ENCODE measurements at places on chromosomes 1 and 21. TPM values are rescaled to one million over a fixed set of nuclear protein-coding genes. Genes with fewer than 3 reads are reported as not detected.

Gene LCE1D
- not detected for total RNA-seq

Gene KRTAP19-3
- total RNA-seq = not detected

DNA sequence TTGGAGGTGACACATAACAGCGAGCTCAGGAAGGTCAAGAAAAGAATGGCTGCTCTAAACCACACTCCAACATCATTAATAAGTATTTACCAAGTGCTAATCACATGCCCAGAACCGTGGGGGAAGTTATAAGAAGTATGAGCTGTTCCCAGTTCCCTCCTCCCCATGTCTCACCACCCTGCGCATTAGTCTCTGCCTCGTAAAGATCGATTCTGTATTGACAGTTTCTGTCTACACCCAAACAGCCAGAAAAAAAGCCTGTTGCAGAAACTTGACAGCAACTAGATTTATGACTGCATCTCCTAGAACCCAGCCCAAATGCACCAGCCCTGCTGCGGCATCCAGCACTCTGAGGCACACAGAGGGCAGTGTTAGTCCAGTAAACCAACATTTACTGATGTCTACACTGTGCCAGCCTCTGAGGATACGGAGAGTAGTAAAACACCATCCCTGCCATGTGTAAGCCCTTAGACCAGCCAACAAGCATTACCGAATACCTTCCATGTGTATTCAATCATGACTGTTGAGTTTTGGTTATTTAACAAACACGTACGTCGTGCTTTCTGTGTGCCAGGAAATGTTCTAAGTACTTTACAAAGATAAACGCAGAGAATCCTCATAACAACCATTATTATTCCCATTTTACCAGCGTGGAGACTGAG lies 63.6 kb upstream of the ZBTB40 start:
- DNase-seq = no peak

Gene NBPF4
- not detected for total RNA-seq

Gene PDE9A
- 1.4 TPM for total RNA-seq

DNA sequence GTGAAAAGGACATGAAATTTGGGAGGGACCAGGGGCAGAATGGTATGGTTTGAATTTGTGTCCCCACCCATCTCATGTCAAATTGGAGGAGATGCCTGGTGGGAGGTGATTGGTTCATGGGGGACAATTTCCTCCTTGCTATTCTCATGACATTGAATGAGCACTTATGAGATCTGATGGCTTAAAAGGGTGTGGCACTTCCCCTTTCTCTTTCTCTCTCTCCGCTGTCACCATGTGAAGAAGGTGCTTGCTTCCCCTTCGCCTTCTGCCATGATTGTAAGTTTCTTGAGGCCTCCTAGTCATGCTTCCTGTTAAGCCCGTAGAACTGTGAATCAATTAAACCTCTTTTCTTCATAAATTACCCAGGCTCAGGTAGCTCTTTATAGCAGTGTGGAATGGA lies 7.6 kb upstream of the GBP4 start:
- no peak for DNase-seq

DNA sequence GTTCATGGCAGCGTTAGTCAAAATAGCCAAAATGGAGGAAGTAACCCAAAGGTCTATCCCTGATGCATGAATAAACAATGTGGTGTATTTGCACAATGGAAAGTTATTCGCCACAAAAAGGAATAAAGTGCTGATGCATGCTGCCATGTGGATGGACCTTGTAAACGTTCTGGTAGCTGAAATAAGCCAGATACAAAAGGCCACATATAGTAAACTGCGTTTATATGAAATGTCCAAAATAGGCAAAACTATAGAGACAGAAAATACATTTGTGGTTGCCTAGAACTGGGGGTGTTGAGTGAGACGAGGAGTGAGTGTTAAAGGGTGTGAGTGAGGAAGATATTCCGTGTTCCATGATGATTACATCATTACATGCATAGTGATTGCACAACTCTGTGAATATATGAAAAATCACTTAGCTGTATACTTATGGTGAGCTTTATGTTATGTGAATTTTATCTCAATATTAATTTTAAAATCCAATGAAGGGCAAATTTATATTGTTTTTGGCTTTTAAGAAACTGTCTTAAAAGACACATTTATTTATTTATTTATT lies 321.3 kb downstream of the KIF26B start:
- DNase-seq = no peak

DNA sequence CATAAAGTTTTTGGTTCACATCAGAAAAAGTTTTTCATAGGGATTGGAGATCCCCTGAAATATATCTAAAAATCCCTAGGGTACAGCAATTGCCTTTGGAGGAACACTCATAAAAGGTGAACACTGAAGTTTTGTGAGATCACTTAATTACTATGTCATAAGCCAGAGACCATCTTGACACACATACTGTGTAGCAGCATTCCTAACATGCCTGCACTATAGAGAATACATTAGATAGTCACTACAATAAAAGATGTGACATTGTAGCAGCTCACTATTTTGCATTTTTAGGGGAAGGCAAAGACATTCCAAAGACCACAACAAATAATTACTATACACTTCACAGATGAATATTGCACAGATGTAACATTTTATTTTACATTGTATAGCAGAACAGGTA lies 779.9 kb downstream of the KCNT2 start:
- no peak for DNase-seq

DNA sequence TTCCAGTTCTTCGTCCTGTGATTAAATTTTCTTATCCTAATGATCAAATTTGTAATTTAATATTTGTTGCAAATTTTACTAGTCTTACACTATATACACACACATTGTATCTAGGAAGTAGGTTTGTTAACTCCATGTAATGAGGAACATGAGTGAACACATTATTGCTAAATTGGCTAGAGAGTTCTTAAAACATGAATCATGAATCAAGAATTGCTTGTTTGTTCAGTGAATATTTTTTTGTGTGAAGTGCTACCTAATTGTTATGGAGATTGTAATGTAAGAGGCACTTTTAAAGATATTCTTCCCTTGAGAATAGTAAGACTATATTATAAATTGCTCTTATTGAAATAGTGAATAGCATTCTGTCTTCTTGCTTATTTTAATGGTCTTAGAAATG lies 4.6 kb downstream of the GPSM2 start:
- peak; percentile 57 for DNase-seq

GRCh38 chr1:18681423-18681835 lies 50.8 kb downstream of the PAX7 start:
- peak; percentile 52 for DNase-seq

DNA sequence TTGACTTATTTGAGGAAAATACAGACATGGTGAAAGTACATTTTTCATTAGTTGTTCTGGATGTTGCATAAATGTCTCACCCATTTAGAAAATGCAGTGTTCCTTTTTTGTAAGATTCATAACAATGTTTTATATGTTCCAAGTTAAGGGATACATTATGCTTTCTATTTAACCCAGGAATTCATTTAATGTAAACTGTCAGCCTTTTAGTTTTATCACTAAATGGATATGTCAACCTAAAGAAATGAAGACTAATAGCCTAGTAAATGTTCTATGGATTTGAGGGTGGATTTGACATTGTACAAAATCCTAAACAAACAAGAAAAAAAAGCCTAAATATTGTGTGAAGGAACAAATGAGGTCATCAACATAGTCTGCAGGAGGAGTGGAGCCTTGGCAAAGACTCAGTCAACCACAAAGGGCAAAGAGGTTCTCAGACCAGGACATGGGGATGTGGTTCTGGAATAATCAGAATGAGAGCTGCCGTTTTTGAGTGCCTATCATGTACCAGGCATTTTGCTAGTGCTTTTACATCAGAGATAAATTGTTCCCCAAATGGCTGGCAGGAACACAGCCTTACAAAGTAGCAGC lies 8.8 kb upstream of the INSL5 start:
- no peak for DNase-seq

Gene C4BPA
- not detected for total RNA-seq

Gene KCNK2
- not detected for total RNA-seq

Gene RLF
- 23.8 TPM for total RNA-seq

DNA sequence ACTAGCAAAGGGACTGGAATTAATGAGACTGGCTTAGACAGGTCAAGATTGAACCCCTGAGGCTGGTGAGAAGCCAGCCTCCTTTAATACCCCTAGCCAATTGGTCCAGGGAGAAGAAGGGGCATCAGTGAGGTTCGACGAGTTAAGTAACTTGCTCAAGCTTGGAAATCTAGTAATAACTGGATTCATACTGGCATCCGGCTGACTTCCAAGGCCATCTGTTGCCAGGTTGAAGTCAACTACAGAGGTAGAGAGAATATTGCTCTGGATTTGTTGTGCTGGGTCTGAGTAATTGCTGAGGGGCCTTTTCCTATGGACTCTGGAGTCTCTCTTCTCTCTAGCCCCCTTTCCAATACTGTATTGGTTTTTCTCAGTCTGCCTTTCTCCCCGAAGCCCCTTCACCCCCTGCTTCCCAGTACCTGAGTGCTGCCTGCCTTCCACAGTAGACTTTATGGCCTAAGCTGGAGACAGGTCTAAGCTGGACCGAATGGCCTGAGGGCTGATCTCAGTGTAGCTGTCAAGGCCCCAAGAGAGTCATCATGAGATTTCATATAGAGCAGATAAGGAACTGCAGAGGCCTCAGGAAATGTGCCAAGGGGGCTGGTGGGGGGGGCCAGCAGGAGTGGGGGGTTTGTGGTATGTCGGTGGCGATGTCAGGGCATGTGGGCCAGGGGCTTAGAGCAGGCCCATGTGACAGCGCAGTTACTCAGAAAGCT lies 42.4 kb upstream of the IL19 start:
- DNase-seq = no peak

GRCh38 chr1:244437086-244437468 lies 14.6 kb downstream of the ADSS2 start:
- DNase-seq = no peak

GRCh38 chr1:212701910-212702309 lies 2.3 kb upstream of the BATF3 start:
- no peak for DNase-seq

Gene ECM1
- 16.2 TPM for total RNA-seq

DNA sequence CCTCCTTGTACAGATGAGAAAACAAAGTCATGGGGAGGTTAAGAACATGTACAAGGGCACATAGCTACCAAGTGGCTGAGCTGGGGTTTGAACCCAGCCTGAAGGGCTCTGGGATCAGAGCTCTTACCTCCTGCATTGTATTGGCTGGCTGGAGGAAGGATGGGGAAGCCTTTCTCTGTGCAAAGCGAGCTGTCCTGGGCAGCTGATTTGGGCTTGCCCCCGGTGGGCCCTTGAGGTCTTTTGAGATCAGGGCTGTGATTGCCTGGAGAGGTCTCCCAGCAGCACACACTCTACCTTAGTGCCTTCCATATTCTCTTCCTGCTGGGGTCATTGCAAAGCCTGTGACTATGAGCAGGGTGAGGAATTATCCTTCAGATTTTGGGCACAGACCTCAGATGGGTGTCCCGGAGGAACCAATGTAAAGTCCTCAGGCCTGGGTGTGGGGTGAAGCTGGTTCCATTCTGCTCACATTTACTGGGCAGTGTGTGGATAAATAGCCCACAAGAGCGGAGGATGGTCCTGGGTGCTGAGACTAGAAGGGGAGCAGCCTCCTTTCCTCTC lies 53.3 kb upstream of the EPS8L3 start:
- no peak for DNase-seq

- no peak for DNase-seq
Observed at GRCh38 chr1:234912548-234913277, 215.9 kb downstream of the TOMM20 start.

GRCh38 chr1:47231301-47232186 lies 481 bp downstream of the TAL1 start:
- peak; percentile 27 for DNase-seq

GRCh38 chr1:213268221-213268620 lies 217.2 kb downstream of the RPS6KC1 start:
- DNase-seq = peak; percentile 43

- peak; percentile 70 for DNase-seq
Observed at GRCh38 chr1:173431304-173432045, 45.7 kb upstream of the PRDX6 start.

Gene SLAMF8
- total RNA-seq = not detected

Gene UTS2
- not detected for total RNA-seq

DNA sequence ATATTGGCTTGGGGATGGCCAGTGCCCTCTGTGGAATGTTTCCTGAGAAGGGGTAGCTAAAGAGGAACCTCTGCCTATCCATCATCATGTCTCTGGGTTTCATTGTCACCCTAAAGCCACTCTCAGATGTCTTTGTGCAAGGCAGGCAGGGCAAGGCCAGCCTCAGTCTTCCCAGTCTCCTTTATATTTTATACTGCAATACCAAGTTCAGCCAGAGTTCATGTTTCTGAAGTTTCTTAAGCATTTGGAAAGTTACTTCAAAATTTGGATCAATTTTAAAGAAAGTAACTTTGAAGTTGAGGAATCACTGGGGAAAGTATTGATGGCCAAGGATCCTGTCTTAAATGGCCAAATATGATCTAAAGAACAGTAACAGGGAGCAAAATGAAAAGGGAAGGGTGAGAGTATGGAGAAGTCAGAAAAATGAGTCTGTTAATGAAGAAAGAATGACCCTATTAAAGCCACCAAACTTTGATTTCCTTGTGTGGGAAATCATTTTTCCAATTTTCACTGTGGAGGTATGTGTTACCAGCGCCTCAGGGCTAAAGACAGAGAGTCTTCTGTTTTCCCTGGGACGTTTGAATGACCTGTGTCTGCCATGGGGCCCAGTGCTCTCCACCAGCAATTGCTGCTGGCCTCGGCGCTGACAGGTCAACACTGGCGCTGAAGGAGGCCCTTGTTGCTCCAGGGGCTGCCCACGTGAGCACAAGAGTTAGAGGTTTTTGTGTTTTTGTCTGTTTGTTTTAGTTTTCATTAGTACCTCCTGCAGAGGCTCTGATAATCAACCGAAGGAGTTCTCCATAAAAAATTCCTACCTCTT lies 93.9 kb downstream of the ATP5PO start:
- DNase-seq = no peak

Gene RGS4
- total RNA-seq = 0.33 TPM
